ENCODE measurements at places on chromosomes 16 and 17. TPM values are rescaled to one million over a fixed set of nuclear protein-coding genes. Genes with fewer than 3 reads are reported as not detected.

DNA sequence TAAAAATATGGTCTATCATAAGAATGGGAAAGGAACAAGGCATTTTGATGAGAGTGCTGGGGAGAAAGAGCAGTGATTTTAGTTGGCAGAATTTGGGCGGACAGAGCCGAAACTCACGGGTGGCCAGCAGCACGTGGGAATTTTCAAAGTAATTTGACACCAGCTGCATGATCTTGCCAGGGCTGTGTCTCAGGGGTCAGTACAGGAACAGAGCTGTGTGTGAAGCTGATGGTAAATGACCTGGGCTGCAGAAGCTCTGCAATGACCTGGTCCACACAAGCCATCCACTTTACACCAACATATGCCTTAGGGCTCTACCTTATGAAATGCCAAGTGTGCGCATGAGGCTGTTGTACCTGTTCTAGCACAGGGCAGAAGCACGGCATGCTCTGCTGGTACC is 112.0 kb downstream of the ZFHX3 start:
- peak; percentile 9 for DNase-seq

DNA sequence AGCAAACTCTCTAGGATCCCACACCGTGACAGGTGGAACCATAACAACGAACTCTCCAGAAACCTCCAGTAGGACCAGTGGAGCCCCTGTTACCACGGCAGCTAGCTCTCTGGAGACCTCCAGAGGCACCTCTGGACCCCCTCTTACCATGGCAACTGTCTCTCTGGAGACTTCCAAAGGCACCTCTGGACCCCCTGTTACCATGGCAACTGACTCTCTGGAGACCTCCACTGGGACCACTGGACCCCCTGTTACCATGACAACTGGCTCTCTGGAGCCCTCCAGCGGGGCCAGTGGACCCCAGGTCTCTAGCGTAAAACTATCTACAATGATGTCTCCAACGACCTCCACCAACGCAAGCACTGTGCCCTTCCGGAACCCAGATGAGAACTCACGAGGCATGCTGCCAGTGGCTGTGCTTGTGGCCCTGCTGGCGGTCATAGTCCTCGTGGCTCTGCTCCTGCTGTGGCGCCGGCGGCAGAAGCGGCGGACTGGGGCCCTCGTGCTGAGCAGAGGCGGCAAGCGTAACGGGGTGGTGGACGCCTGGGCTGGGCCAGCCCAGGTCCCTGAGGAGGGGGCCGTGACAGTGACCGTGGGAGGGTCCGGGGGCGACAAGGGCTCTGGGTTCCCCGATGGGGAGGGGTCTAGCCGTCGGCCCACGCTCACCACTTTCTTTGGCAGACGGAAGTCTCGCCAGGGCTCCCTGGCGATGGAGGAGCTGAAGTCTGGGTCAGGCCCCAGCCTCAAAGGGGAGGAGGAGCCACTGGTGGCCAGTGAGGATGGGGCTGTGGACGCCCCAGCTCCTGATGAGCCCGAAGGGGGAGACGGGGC is 1.3 kb downstream of the SPN start:
- DNase-seq = no peak

DNA sequence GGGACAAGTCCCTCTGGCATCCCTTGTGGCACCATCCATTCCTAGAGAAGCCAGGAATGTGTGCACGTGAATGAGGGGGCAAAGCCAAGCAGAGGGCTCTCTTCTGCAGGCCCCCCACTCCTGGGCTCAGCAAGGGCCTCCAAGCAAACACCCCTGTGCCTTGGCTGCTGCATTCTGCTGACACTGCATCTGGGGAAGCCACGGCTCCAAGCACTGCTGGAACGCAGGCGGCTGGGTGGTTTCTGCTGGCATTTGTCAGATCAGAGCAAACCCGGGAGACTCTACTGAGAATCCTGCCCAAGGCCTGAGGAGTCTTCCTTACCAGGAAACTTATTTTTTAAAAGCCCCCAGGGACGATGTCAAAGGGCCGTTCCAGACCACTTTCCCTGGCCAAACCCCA is 23.3 kb downstream of the ATP6V0D1 start:
- no peak for DNase-seq

SMIM36 gene
- total RNA-seq = not detected

PRAC1 gene
- not detected for total RNA-seq

CRK gene
- 106 TPM for total RNA-seq

Measured in fibroblast of the aortic adventitia (primary cell).